ENCODE measurements at places on chromosomes 13 and 19.

DNA sequence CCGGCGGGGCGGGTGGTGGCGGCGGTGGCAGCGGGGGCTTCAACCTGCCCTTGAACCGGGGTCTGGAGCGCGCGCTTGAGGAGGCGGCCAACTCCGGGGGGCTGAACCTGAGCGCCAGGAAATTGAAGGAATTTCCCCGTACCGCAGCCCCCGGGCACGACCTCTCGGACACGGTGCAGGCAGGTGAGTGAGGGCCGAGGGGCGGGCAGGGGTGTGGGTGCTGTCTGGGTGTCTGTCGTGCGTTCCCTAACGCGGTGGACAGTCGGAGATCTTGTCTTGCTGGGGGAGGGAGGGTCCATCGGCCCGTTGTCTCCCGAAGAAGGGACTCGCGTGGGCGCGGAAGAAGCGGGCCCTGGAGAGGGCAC is 533 bp downstream of the LRCH1 start:
- peak; percentile 41 for DNase-seq

DNA sequence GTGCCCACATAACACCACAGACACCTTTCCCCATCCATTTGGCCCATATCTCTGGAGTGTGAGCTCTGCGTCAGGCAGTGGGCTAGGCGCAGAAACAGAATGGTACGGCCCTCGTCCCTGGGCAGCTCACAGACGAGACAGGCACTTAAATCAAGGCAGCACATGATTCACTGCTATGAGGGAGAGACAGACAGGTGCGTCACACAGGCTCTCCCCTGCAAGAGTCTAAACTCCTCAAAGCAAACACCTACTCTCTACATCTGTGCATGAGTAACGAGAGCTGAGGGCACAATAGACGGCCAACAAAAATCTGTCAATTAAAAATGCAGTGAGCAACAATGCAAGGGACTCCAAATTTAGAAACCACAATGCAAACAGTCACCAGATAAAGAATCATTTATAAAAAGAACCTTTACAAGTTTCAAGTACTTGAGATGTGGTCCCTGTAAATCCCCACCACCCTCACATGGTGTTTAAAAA is 348.9 kb downstream of the UQCRFS1 start:
- DNase-seq: no peak

- no peak for DNase-seq
Measured at GRCh38 chr13:107835339-107836018, 379.9 kb downstream of the LIG4 start.

- no peak for DNase-seq
Measured at GRCh38 chr13:112912726-112913440, 56.1 kb upstream of the MCF2L start.

- no peak for DNase-seq
Measured at GRCh38 chr13:98540476-98540875, 36.4 kb downstream of the STK24 start.

- no peak for DNase-seq
Measured at GRCh38 chr13:35159041-35159440, 217.0 kb downstream of the NBEA start.

DNA sequence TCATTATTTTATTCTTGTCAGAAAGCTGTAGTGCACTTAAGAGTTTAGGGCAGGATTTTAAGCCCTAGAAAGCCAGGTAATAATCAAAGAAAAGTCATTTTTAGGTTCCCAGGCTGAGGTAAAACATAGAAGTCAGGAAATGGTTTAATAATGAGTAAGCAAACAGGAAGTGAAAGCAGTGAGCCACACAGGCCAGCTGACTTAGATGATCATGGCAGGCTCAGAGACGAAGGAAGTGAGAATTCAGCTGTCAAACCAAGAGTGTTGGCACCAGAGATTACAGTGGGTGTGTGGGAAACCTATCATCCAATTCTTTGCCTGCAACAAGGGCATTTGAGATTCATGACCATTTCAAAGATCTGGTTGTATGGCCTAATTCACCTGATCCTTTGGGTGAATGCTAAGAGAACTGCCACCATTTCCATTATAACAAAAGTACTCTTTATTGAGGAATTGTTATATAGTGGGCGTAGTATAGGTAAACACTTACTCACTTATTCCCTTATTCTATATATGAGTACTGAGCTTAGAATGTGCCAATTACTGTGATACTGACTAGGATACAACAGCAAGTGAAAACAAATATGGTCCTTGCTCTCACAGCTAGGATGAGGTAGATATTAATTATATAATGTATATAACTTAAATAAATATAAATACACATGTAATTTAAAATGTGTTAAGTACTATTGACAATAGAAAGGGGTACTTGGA is 103.7 kb upstream of the EDNRB start:
- DNase-seq: peak; percentile 35

DNA sequence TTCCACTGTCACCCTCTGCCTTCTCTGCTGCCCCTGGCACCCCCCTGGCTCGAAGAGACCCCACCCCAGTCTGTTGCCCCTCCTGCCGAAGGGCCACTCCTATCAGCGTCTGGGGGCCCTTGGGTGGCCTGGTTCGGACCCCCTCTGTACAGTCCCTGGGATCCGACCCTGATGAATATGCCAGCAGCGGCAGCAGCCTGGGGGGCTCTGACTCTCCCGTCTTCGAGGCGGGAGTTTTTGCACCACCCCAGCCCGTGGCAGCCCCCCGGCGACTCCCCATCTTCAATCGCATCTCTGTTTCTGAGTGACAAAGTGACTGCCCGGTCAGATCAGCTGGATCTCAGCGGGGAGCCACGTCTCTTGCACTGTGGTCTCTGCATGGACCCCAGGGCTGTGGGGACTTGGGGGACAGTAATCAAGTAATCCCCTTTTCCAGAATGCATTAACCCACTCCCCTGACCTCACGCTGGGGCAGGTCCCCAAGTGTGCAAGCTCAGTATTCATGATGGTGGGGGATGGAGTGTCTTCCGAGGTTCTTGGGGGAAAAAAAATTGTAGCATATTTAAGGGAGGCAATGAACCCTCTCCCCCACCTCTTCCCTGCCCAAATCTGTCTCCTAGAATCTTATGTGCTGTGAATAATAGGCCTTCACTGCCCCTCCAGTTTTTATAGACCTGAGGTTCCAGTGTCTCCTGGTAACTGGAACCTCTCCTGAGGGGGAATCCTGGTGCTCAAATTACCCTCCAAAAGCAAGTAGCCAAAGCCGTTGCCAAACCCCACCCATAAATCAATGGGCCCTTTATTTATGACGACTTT is 2.0 kb downstream of the ZFP36 start:
- DNase-seq: no peak

DNA sequence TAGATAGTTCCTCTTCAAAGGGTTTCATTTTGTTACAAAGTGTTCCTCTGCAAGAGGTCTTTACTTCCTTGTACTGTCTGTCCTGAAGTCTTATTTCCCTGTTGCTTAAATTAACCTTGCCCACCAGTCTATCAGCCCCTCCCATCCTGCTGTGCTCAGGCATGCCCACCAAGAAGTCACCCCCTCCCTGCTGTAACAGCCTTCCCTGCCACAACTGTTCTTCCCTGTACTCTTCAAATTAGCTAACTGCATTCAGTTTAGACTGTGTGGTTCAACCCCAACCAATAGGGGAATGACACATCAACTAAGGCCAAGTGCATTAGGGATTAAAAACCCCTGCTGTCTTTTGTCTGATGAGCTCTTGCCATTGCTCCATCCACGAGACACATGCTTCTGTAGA is 34.4 kb upstream of the ZNF562 start:
- no peak for DNase-seq

- DNase-seq: no peak
Measured at GRCh38 chr13:40192858-40193257, 473.6 kb downstream of the FOXO1 start.

- DNase-seq: no peak
Measured at GRCh38 chr13:88552966-88553365, 881.8 kb downstream of the SLITRK5 start.

DNA sequence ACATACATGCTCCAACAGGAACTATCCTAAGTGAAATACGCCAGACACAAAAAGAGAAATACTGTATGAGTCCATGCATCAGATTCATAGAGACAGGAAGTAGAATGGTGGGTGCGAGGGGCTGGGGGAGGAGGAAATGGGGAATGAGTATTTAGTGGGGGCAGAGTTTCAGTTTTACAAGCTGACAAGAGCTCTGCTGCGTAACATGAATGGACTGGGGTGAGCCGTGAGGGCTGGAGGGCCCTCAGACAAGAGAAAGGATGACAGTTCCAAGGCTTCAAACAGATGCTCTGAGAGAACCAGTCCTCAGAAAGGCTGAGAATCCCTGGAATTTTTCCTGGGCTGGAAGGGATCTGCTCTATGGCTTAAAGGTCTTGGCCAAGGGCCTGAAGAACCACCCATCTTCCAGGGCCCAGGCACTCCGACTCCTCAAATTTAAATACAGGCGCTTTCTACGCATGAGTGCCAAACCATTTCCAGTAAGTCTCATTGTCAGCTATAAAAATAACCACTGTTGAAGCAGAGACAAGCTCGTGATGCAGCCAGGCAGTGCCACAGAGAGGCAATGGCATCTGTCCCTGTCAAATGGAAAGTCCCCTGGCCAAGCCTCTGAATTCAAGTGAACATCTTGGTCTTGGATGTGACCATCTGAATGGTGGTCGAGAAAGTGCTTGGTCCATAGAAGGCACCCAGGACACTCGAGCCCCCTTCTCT is 17.5 kb downstream of the KLF2 start:
- DNase-seq: peak; percentile 68

GRCh38 chr19:5586300-5587070 is 18.7 kb upstream of the TINCR start:
- no peak for DNase-seq

- no peak for DNase-seq
Measured at GRCh38 chr19:39167461-39168257, 29.1 kb upstream of the NCCRP1 start.

- peak; percentile 31 for DNase-seq
Measured at GRCh38 chr13:44191504-44192171, 182.0 kb upstream of the SERP2 start.

DNA sequence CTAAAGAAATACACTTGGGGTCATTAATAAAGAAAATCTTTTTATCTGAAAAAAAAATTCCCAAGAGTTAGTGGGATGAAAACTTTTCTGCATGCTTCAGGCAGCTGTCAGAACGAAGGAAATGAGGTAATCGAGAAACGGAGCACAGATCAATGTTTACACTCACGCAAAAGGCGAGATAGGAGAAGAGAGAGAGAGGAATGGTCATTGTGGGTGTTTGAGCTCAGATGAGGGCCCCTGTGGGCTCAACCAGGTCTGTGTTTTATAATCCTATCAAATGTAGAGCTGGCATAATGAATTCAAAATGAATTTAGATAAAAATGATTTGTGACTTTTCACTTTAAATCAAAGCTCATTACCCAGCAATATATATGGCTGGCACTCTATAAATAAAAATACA is 6.3 kb upstream of the RXFP2 start:
- no peak for DNase-seq

DNA sequence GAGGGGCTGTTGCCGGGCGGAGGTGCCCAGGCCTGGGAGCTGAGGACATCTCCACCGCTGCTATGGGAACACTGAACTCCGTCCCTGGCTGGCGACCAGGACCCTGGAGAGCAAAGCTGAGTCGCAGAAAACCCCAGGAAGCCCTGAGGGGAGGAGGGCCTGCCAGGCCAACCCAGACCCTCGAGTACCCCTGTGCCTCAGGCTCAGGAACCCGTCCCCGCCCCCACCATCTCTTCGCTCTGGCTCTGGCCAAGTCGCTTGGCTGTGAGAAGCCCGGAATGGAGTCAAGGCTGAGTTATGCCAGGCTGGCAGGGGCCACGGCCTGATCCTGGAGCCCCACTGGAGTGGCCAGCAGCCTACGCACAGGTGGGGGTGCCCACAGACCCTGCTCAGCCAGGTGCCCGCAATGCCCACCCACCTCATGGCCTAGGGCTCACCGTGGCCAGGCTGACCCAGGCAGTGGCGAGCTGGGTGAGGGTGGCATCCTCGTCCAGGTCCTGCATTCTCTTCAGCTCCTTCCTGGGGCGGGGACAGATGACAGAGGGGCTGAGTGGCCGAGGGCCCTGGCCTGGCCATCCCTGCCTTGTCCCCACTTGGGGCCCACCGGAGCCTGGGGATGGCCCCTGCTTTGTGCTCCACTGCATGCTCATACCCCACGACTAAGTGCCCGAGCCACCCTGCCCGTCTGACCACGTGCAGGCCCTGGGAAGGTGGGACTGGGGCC is 8.5 kb upstream of the CERS1 start:
- no peak for DNase-seq

DNA sequence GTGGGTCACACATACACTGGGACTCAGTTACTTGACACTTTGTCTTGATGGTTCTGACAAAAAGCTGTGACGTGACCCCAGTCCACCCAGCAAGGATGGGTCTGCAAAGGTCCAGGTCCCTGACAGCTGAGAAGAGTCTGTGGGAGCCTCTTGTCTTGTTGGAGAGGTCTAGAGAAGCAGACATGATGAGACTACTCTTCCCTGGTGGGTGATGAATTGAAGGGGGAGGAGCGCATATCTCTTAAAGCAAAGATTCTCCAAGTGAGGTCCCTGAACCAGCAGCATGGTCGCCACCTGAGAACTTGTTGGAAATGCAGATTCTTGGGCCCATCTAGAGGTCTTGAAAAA is 78.5 kb upstream of the MEDAG start:
- no peak for DNase-seq

DNA sequence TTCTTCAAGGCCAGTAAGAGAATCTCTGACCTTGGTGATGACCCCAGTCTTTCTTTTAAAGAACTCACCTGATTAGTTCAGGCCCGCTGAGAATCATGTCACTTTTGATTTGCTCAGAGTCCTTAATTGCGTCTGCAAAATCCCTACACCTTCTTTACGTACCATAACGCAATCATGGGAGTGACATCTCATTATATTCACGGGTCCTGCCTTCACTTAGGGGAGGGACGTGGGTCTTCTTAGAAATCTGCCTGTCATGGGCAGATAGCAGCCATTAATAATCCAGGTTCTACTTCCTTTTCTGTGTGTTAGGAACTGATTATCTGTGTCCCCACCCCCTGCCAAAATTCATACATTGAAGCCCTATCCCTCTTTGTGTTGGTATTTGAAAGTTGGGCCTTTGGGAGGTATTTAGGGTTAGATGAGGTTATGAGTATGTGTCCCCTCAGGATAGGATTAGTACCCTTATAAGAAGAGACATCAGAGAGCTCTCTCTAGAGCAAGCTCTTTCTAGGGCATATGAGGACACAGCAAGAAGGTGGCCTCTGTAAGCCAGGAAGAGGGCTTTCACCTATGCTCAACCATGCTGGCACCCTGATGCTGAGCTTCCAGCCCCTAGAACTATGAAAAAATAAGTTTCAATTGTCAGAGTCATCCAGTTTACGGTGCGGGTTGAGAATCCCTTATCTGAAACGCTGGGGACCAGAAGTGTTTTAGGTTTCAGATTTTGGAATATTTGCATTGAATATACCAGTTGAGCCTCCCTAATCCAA is 9.9 kb downstream of the TPP2 start:
- DNase-seq: no peak

DNA sequence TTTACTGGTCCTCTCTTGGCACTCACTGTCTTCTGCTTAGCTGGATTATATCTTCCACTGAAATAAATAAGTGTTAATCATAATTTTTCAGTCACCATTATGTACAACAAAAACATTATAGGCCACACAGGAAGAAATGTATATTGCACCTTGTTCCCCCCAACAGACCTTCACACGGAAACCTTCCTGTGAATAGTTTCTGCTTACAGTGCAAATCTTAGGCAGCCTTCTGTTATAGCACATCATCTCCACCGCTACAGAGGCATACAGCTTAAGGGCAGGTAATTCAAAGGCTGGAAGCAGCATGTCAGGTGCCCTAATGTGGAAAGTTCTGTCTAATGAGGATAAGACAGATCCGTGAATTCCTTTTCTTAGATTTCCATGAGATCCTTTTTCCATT is 16.9 kb upstream of the SOHLH2 start:
- DNase-seq: no peak

Data from stimulated activated CD4-positive, alpha-beta T cell treated with anti-CD3 and anti-CD28 coated beads, Interleukin-2, amount 100 ng/mL, for 24 hours (primary cell).